LNCaP clone FGC (cell line): ENCODE measurements at places on chromosomes 7 and 10.

DNA sequence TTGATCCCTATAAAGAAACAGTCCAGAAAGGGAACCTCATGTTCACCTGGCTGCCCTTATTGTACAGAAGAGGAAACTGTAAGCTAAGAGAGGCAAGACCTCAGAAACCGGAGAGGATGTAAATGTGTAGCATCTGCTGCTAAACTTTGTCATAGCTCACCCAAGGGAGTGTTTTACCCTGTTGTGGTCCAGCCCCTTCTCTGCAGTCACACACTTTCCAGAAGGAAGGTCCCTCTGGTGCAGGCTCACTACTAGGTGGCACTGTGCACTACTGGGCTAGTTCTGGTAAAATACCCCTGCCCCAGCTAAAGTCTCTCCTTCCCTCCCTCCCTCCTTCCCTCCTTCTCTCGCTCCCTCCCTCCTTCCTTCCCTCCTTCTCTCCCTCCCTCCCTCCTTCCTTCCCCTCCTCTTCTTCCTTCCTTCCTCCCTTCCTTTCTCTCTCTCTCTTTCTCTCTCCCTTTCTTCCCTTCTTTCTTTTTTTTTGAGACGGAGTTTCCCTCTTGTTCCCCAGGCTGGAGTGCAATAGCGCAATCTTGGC is 42.5 kb upstream of the LCOR start:
- no peak for DNase-seq

DNA sequence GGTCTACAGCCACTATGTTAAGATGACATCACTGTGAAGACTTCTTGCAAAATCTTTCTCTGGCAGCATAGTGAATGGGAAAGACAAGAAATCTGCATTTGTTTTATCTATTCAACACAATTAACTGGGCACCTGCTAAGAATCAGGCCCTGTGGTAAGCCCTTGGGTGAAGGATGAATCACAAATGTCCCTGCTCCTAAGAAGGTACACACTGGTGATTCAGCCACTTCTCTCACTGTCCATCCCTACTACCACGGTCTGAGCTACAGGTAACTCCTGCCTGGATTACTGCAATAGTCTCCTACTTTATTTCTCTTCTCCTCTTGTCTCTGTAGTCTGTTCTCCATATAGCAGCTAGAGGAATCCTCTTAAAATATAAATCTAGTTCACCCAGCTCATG is 116.1 kb downstream of the HIBADH start:
- DNase-seq = no peak

GRCh38 chr10:125190946-125191345 is 30.6 kb upstream of the CTBP2 start:
- DNase-seq = no peak

DNA sequence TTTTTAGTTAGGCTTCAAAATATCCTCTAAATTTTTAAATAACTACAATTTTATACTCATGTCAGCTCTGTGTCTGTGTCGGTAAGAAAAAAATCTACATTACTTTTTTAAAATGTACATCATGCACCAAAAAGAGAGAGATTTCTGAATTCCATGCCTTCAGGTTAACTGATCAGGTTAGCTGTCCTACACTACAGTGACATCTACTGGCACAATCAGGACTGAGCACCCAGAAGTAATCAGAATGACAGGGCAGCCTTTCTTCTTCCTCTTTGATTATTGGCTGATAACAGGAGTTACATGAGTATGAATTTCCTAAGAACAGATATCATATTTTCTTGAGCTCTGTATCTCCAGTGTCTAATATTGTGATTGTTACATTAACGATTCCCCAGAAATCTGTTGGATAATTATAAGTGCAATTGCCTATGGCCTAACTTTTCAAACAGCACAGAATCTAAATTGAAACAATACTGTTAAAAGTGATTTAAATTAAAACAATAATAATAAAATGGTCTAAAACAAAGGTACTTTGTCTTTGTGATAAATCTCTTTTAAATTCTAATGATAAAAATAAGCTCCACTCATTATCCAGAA is 41.8 kb upstream of the HYCC1 start:
- DNase-seq = no peak
